Renal cortex interstitium (tissue), 15 donors: ENCODE measurements at places on chromosomes 4 and X.

DNA sequence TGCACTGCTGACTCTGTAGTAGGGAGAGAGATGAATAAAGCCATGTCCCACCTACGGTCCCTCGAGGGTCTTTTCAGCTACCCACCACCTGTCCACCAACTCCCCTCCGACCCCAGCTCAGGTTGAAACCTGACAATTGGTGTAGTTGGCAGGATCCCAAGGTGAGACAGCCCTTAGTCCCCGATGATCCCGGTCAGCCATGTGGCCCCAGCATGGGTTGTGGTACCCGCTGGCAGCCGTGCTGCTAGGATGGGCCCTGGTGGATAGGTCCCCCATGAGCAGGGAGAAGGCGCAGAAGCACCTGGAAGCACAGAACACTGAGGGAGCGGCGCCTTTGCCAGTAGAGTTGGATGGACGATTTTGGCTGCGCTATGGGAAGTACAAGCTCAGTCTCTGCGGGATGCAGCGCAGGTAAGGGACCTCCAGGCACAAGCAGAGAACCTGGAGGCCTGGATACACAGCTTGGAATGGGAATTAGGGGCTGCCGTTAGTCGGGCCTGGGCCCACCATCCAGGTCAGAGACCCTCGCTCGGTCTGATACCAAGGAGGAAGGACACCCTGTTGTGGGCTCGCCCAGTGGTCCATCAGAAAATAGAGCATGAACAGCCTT, 694.6 kb upstream of the AGA start:
- no peak for DNase-seq

DNA sequence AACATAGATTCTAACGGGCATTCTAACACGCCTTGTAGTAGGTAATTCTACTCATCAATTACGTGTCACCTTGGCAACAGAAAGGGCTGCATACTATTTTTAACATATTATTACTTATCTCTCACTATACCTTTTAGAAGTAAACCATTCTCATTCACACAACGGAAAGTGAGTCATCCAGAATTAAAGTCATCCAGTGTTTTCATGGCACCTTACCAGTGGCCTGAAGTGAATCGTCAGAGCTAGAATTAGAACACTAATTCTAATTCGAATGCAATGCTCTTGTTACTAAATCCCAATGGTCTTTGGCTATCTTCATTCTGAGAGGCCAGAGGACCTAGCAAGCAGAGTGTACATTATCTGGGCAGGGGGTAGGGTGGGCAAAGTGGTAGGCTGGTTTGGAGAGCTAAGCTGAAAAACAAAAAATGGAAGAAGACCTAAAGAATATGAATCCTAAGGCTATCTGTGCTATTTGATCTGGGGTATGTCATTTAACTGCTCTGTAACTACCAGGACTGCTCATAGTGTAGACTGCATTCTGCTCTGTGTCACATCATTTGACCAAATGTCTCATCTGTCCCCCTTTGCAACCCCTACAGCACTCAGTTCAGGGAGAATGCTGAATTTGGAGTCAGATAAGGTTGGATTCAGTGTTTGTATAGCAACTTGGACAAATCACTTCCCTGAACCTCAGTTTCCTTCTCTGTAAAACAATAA, 96.5 kb downstream of the HDAC8 start:
- no peak for DNase-seq

DNA sequence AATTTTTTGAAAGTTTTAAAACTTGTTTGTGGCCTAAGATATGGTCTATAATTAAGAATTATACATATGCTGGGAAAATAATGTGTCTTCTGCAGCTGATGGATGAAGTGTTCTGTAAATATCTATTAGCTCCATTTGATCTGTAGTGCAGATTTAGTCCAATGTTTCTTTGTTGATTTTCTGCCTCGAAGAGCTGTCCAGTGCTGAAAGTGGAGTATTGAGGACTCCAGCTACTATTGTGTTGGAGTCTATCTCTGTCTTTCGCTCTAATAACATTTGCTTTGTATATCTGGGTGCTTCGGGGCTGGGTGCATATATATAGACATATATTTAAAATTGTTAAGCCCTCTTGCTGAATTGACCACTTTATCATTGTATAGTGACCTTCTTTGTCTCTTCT, 2127.3 kb downstream of the PCDH7 start:
- DNase-seq, result no peak

DNA sequence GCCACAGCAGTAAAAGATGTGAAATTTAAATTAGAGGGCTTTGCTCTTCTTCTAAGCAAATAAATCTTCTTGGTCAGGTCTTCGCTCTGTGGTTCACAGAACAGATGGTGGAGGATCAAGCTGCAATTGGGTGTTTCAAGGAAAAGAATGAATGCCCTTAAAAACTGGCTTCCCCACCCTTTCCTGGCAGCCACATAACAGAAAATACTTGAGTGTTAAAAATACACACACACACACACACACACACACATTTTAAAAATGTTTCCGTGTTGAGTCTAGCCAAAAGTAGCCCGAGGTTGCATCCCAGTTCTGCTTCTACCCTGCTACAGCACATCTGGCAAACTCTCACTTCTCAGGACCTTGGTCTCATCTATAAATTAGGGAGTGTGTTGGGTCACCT, 56.7 kb upstream of the FGFBP2 start:
- no peak for DNase-seq

GRCh38 chrX:49039598-49040375, 3.4 kb downstream of the TFE3 start:
- no peak for DNase-seq

DNA sequence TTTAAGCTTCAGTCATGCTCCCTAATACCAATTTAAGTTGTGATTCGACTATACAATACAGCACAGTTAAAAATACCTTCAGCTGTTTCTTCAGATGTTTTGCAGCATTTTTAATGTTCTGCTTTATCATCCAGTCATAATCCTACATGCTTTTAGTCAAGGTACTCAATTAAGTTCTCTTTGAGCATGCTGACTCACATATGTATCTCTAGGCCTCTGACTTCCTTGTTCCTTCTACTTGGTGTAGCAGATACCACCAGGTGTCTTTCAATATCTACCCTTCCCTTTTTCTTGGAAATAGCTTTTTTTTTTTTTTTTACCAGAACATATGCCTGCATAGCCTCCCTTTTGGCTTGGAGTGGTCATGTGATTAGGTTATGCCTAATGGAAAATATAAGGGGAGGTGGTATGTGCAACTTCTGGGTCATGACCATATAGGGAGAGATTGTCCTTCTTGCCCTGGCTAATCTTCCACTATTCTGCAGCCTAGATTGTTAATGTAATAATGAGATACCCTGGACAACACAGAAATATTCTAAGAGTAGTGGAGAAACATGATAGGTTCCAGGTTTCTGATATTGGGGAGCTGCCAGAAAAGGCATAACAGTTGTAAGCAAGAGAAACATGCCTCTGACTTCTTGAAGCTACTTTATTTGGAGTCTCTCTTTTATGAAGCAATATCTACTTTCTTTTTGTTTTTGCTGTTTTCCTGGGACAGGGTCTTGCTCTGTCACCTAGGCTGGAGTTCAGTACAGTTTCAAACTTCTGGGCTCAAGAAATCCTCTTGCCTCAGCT, 737.2 kb upstream of the SLIT2 start:
- DNase-seq, result no peak

DNA sequence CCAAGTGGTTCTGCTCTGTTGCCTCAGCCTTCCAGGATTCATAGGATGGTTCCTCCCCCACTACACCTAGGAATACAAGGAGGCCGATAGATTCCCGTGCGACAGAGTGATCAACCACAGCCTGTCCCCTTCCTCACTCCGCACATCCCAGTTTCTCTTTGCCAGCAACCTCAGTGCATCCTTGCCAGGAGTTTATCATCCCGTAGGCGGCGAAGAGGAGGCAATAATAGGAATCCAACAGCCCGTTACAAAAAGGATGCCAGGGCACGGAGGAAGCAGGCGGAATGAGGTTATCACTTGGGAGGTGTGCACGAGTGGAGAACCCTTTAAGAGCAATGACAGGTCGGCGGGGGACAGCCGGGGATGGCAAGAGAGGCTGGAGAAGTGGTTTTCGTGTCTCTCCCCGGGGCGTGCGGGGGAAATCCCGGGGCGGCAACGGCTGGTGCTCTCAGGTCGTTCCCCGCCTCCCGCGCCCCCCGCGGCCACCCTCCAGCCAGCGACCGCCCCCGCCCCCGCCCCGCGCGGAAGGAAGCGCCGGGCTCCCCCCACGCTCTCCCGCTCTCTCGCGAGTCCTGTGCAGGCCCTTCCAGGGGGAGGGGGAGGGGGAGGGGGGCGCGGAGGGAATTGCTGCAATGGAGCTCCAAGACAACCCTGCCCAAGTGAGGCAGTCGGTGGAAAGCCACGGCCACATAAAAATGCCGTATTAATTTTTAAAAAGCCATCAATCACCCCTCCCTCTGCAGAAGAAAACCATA, 1.6 kb downstream of the PPP3CA start:
- peak; percentile 54 for DNase-seq

DNA sequence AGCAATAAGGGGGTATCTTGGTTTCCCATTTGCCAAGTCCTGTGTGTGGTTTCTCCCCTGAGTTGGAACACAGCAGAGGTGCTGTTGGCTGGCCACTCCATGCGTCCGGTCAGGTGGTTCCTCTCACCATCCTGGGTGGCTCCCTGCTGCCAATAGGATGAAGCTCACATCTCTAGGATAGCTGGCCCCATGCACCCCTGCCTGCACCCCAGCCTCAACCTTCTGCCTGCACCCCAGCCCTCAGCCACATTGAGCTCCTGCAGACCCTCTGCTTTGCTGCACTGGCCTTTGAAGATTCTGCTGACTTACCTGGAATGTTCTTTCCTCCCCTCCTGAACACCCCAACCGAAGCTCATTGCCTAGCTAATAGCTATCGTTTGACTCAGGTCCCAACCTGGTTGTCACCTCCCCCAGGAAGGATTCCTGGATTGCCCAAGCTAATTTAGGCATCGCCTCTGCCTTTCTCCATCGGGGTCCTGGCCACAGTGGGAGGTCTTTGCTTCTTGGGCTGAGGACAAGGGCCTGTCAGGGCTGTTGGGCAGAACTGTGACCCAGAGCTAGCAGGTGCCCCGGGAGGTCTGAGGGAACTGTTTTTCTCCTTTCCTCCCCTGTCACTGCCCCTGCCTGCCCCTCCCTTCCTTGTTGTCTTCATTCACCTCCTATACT, 36.6 kb upstream of the GRPEL1 start:
- no peak for DNase-seq

GRCh38 chr4:32037399-32037798, 1317.2 kb downstream of the PCDH7 start:
- no peak for DNase-seq

DNA sequence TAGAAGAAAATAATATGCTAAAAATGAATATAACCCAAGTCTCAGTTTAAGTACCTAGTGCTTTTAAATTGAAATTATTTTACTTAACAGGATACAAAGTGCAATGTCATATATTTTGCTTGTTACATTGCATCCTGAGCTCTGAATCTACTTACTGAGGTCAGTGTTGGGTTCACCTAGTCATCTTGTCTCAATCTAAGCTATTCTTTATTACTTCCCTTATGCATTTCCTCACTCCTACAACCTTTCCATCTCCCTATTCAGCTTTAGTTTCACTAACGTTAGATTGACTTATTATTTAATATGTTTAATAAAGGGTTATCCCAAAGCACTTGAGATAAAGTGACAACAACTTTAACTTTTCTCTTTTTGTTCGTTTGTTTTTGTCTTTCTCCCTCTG, 483.7 kb downstream of the FSTL5 start:
- DNase-seq, result no peak

DNA sequence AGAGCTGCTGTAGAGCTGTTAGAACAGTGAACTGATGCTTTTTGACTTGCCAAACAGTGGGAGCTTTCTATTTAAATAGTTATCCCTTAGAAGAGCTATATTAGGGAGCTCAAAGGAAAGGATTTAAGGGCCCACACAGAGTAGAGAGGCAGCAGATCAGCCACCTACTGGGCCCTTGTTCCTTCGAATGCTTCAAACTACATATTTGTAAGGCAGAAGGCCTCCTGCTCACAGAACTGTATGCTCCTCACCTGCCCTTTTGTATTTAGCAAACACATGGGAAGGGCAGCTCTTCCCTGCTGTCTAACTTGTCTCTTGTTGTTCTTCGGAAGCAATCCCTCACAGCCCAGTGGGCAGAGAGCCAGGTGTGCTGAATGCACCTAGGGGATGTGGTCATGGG, 38.0 kb downstream of the IL1RAPL1 start:
- no peak for DNase-seq

GRCh38 chr4:6769233-6769988, 13.1 kb upstream of the KIAA0232 start:
- DNase-seq, result no peak

DNA sequence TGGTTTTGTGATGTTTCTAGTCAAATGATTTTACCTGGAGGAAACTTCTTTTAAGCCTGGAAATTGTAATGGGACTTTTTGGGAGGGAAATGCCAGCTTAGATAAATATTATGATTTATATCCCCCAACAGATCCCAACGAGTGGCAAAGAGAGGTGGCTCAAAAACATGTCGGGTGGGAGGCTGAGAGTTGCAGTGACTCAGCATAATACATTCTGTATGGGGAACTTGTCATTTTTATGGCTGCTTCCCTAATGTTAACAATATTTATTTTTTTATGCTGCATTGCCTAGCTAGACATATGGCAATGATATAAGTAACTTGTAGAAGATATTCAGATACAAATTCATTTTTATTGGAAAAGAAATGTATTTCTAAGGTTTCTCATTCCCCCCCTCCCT, 219.0 kb downstream of the ARHGAP10 start:
- no peak for DNase-seq

DNA sequence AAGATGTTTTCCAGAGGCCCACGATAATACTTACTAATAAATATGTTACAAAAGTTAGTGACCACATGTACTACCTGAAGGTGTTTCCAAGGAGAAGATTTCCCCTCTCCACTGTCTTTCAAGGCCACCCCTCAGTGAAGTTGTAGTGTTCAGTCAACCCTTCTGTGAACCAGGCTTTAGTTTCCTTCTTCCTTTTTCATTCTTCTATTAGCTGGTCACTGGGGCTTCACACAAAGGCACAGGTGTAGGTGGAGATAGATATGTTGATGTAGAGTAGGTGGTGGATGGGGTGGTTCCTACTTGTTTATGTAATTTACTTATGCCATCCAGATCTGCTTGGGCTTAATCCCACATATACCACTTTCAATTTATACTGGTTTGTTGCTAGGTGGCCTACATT, 43.3 kb upstream of the ADAM29 start:
- DNase-seq, result no peak

GRCh38 chrX:41002026-41002425, 83.2 kb upstream of the USP9X start:
- no peak for DNase-seq

GRCh38 chrX:68049466-68049865, 383.8 kb downstream of the OPHN1 start:
- no peak for DNase-seq

GRCh38 chr4:36966756-36967460, 277.6 kb upstream of the NWD2 start:
- no peak for DNase-seq
